ENCODE measurements at places on chromosomes 1 and 21.

DNA sequence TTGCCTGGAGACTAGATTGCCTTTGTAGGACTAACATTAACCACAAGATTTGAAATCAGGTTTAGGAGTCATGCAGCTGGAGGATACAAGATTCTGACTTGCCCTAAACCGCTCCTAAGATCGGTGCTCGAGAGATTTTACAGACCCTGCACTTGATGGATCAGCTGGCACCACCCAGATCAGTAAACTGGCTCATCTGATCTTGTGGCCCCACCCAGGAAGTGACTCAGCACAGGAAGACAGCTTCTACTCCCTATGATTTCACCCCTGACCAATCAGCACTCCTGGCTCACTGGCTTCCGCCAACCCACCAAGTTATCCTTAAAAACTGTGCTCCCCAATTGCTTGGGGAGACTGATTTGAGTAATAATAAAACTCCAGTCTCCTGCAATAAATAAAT is 876 bp upstream of the CATSPERE start:
- peak; percentile 26 for DNase-seq

GRCh38 chr1:212457740-212458338 is 25.1 kb downstream of the NENF start:
- peak; percentile 51 for DNase-seq

DNA sequence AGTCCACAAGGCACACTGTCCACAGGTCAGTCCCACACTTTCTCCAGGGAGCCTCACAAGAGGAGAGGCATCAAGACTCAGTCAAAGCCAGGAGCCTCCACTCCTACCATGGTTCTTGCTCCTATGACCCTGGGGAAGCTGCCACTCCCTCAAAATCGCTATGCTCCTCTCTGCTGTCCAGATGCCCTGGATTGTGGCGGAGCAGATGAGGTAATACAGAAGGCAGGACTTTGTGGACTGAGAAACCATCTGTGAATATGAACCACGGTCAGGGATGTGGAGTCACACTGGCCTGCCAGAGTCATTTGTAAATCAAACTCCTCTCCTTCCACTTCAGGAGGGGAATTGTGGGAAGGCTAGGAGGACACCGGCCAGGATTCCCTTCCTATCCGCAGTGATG is 20.6 kb downstream of the VWA5B1 start:
- DNase-seq, result no peak

GRCh38 chr1:237700181-237700580 is 190.5 kb downstream of the ZP4 start:
- no peak for DNase-seq

DNA sequence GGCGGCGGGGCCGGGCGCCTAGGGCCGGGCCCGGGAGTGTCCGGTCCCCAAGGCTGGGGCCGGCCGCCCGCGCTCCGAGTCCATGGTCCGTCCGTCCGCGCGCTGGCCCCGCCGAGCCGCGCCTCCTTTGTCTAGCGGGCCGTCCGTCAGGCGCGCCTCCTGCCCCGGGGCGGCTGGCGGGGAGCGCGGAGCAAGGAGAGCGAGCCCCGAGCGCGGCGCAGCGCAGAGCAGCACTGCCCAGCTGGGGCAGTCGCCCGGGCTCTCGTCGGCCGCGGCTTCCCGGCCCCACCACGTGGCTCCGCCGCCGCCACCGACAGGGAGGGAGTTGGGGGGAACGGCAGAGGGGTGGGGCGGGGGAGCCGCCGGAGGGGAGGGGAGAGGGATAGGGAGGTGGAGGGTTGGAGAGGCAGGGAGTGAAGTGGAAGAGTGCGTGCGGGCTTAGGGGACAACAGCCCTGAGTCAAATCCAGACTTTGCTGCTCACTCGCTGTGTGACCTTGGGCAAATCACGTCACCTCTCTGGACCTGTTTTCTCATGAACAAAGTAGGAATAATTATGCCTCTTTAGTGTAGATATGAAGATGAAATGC is at the start of gene NKAIN1:
Gene NKAIN1 (minus strand): TSS at position 235 of the 589 bp plus-strand sequence. CDS start 340 bp downstream, outside the sequence.
- no peak for DNase-seq

DNA sequence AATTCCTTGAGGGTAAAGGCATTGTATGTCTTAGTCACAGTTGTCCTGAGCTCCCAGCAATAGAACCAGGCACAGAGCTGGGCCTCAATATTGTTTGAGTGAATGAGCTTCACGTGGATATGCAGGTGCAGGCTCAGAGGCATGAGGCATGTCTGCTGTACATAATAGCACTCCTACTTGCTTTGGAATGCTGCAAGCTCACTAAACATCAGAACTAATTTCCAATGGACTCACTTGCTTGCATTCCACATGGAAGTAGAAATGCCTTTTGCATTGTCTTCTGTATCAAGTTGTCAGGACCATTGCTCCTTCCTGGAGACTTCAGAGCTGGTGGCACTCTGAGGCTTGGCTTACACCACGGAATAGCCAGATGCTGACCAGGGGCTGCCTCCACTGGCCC is 37.1 kb downstream of the INAVA start:
- DNase-seq, result no peak

All from stimulated activated CD4-positive, alpha-beta T cell treated with anti-CD3 and anti-CD28 coated beads, Interleukin-4, amount 100 ng/mL, for 1 hour (primary cell).